ENCODE measurements at places on chromosomes 12 and 14.

GRCh38 chr12:31834150-31834549, 105.3 kb upstream of the AMN1 start:
- DNase-seq = no peak

GRCh38 chr12:129064209-129064855, 211.1 kb downstream of the GLT1D1 start:
- no peak for DNase-seq

GRCh38 chr14:74882103-74882920, 596 bp downstream of the DLST start:
- peak; percentile 51 for DNase-seq

- DNase-seq = no peak
These were observed 138.4 kb downstream of the ADGRD1 start for GRCh38 chr12:131091976-131092691.

DNA sequence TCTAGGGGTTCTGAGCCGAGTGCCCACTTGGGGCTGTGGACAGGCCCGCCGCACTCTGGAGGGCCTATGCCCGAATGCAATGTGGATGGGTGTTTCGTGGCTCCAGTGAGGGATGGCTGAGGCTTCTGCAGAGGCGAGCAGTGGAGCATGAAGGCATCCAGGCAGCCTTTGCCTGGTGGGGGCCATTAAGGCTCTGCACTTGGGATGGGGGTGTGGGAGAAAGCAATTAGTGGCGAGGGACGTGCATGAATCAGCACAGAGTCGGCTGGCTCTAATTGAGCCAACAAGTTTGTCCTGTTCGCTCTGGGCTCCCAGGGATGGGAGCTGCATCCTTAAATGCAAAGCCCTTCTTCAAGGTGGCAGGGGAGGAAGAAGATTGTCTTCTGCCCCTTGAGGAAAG, 346.9 kb upstream of the FKBP4 start:
- DNase-seq = no peak

GRCh38 chr12:75080582-75080981, 129.1 kb downstream of the KCNC2 start:
- no peak for DNase-seq

Measured in fibroblast of lung (primary cell).